Astrocyte of the spinal cord (primary cell): ENCODE measurements at places on chromosomes 11 and 22.

GRCh38 chr22:32926600-32926999 is 125.1 kb downstream of the TIMP3 start:
- DNase-seq = peak; percentile 9

- DNase-seq = peak; percentile 15
Measured at GRCh38 chr22:29457730-29458129, 19.3 kb downstream of the RFPL1 start.

- DNase-seq = peak; percentile 6
Measured at GRCh38 chr11:111298413-111299100, at the start of gene POU2AF3. Gene POU2AF3 (plus strand): TSS chr11:111298546. CDS start chr11:111298582, 36 bp downstream.

- DNase-seq = peak; percentile 21
Measured at GRCh38 chr11:119764108-119764868, 35.3 kb upstream of the NECTIN1 start.

GRCh38 chr11:121467965-121468364 is 15.2 kb upstream of the SORL1-AS1 start:
- DNase-seq = no peak

- DNase-seq = no peak
Measured at GRCh38 chr22:25114369-25115362, 85.0 kb upstream of the CRYBB3 start.

GRCh38 chr11:87878373-87878825 is 296.8 kb downstream of the RAB38 start:
- peak; percentile 48 for DNase-seq

- peak; percentile 53 for DNase-seq
Measured at GRCh38 chr22:36384766-36385481, 2.8 kb downstream of the MYH9 start.

- no peak for DNase-seq
Measured at GRCh38 chr11:32902089-32902665, 9.6 kb downstream of the QSER1 start.

DNA sequence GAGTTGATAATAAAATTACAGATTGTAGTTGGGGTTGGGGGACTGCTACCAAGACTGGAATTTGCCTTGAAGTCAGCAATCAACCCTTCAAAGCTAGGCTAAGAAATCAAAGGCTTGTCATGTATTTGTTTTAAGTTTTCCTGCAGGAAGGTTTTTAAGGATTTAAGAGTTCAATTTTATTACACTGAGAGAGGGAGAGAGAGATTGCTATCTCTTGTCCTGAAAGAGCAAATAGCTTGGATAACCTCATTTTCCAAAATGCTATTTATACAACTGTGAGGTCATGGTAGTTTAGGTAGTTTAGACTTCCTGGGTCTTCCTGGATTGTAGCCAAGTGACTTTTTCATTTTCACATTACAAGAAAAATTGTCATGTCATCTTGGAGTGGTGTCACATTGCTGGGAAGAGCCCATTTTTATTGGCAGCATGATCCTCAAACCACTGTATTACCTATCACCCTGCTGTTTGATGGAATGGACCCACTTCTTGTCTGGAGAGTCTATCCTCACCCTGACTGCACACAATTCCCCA is 10.1 kb upstream of the PRSS23 start:
- DNase-seq = no peak

DNA sequence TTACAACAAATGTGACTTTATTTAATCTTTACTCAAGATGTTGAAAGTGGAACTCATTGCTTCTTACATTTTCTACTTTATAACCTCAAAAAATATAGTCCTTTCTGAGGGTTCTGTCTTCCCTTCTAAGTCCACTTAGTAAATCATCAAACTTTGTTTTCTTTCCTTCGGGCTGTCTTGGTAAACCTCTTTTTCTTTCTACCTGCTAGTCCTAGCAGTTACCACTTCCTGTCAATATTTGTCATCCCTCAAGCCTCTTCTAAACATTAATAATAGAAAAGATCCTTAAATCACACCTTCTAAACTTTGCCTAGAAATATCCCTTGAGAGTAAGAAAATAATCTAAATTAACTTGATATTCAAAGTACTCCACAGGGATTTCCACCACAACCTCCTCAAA is 580.4 kb downstream of the CNTN5 start:
- DNase-seq = no peak

DNA sequence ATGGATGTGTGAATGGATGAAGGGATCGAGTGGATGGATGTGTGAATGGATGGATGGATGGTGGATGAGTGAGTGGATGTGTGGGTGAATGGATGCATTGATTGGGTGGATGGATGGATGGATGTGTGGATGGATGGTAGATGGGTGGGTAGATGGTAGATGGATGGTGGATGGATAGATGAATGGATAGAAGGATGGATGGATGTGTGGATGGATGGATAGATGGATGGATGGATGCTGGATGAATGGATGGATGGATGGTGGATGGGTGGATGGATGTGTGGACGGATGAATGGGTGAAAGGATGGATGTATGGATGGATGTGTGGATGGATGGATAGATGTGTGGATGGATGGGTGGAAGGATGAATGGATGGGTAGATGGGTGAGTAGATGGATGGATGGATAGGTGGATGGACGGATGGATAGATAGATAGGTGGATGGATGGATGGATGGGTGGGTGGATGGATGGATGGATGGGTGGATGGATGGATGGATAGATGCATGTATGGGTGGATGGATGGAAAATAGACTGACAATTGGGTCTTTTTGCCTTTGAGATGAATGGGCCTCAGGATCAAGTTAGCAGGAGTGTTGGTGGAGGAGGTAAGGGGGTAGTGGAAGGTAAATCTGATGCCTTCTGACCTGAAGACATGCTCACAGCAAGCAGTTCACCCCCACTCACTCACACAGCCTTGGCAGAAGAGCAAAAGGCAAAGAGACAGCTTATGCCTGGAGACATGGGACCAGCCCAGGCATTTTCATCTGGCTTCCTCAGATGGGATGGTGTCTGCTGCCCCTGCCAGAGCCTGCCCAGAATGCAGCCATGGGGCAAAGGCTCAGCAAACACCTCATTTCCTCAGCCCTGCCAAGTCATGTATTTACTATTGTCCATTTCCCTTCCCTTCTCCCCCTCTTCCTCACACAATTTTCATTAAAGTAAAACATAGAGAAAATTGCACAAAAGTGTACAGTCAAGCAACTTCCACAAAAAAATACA is 8.0 kb upstream of the FADD start:
- no peak for DNase-seq

DNA sequence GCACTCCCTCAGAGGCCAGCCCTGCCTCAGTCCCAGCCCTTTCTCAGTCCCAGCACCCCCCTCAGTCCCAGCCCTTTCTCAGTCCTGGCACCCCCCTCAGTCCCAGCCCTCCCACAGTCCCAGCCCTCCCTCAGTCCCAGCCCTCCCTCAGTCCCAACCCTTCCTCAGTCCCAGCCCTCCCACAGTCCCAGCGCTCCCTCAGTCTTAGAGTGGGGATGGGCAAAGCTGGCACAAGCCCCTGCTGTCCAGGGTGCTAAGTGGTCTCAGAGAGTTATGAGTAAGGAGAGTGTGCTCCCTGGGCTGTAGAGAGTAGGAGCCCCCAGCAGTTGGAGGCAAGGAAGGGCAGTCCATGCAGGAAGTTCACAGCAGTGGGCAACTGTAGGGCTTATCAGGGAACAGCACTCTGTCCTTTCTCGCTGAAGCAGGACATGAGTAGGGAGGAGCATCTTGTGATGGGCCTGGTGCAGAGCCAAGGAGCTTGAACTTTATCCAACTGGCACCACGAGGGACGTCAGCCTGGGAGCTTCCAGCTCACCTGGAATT is 51.4 kb upstream of the CRYBB3 start:
- no peak for DNase-seq

- DNase-seq = no peak
Measured at GRCh38 chr11:102368472-102368871, 21.5 kb downstream of the BIRC2 start.

DNA sequence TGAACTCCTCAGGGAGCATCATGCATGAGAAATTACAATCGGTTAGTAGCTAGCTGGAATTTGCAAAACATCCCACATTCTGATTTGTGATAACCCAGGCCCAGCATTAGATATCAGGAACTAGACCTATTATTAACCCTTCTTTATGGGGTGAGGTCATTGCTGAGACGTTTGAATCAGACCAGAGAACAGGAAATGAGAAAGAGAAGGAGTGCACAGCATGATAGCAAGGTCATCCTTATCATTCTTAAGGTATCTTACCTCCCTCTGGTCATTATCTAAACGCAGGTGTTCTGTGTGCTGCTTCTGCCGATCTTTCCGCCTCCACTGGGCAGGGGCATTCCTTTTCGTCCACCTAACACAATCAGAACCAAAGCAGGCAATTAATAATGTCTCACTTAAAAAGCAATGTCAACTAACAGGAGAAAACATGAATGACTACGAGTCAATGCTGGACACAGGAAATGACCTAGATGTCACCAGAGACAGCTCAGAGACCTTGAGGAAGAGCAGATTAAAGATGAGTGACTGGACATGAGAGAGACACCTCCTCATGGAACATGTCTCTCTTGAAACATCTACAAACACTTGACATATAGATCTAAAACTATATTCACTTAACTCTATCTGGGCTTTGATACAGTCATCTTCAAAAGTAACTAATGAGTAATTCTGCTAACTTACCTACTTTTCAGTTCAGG is 78.3 kb upstream of the SCUBE2 start:
- no peak for DNase-seq

DNA sequence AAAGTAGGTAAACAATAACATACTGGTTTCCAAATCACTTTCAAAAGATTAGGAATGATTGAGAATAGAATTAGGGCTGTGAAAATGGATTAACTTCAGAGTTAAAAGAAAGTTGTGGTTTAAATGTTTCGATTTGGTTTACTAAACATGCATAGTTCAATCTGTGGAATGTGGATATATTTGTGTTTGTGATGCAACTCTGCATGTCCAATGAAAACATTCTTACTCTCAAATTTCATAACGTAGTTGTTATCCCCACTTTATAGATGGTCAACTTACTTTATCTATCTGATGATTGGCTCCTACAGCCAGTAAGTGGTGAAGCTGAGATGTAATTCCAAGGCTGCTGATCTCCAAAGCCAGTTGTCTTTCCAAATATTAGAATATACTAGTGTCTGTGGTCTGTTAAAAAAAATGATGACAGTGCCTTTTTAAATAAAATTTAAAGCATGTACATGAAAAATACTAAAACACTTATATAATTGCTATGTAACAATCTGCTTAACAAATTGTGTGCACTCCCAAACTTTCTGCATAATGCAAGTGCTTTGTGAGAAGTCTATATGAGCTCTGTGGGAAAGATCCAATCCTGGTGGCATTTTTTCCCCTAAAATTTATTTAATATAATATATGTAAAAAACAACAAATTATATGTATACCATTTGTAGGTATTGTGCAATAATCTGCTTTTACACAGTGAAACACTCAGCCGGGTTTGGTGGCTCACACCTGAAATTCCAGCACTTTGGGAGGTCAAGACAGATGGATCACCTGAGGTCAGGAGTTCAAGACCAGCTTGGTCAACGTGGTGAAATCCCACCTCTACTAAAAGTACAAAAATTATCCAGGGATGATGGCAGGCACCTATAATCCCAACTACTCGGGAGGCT is 9.7 kb upstream of the SIK3 start:
- no peak for DNase-seq

DNA sequence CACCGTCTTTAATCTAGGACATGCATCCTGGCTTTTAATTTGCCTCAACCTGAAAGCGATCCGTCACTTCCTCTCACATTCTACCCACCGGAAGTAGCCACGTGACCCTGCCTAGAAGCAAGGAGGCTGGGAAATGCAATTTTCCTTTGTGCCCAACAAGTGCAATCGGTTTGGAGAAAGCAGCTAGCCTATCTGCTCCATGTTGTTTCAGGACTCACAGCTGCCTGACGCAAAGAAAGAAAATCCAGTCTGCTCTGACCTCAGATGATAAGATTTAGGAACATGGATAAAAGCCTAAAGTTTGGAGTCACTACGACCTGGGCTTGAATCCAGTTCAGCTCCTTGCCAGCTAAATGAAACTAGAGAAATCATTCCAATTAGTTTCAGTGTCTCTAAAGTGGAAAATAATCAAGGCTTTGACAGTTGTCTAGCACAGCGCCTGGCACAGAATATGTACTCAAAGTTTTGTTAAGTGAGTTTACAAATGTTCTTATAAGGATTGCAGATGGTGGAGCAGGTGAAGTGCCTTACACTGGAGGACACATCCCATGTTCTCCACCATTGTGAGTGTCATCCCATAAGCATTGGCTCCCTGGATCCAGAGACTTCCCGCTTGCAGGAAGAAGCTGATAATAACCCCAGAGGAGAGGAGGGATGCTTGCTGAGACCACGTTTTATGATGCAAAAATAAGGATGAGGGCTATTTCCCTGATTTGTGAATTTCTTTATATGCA is 553.7 kb downstream of the MN1 start:
- DNase-seq = no peak

DNA sequence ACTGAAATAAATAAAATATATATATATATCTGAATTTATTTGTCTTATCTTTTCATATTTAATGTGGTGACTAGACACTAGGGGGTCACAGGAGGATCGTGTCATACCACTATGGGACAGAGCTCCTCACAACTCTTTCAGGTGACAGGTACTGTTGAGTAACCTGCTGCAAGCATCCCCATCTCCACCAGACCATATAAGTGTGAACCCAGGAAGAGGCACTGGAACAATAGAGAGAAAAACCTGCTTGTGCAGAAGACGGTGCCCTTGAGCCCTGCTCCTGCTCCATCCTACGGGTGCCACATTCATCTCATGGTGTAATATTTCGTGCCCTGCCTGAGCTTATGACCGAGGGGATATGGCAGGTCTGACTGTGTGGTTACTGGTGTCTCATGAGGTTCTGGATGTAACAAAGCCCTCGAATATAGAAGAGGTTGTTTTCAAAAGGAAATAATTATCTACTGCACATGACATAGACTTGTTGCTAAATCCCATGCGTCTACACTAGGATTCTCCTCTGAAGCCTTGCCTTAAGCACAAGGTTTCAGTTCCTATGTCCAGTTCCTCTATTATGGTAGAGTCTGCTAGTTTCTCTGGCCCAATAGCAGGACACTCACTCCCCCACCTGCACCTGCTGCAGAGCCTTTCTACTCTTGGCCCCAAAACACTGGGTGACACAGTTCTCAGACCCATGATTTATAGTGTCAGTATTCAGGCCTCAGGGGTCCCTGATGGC is 70.4 kb downstream of the GGTLC2 start:
- no peak for DNase-seq

GRCh38 chr22:27296091-27296675 is 505.4 kb downstream of the MN1 start:
- no peak for DNase-seq

DNA sequence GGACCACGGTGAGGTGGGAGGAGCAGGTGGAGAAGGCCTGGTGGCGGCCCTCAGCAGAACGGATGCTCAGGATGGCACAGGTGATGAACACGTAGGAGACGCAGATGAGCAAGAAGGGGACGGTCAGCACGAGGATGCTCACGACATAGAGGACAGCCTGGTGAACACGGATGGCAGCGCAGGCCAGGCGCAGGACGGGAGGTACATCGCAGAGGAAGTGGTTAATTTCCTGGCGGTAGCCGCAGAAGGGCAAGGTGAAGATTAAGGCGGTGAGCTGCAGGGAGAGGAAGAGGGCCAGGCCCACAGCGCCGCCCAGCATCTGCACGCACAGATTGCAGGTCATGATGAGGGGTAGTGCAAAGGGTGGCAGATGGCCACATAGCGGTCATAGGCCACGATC is 24.0 kb upstream of the OR10W1 start:
- no peak for DNase-seq

GRCh38 chr22:32353292-32353691 is 4.4 kb upstream of the RFPL3 start:
- no peak for DNase-seq
